ENCODE measurements at places on chromosomes 6 and 20.
A peak's percentile ranks its signal among the peaks of the same experiment; 100 is the strongest.

- no peak for DNase-seq
Measured at GRCh38 chr6:125985979-125986300, 400 bp upstream of the TRMT11 start.

DNA sequence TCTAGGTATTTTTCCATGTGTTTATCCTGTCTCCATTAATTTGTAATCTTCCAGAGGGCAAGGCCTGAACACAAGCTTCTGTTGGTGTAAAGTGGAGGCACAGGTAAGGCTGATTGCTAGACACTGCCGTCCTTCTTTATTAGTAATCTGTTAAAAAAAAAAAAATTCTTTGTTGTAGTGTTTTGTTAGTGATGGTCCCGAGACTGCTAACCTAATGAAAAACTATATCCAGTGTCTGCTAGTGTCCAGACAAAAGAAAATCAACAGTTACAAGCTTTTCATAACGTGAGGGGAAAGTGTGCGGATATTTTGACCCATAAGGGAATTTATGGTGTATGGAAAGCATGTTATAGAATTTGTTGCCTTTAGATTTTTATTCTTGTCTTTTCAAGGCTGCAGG, 4.2 kb upstream of the HIVEP1 start:
- DNase-seq = no peak

GRCh38 chr6:163460307-163460782, 45.8 kb downstream of the QKI start:
- no peak for DNase-seq

GRCh38 chr6:386688-387266, 4.8 kb upstream of the IRF4 start:
- no peak for DNase-seq

- no peak for DNase-seq
Measured at GRCh38 chr6:167930295-167930694, 67.2 kb upstream of the KIF25 start.

DNA sequence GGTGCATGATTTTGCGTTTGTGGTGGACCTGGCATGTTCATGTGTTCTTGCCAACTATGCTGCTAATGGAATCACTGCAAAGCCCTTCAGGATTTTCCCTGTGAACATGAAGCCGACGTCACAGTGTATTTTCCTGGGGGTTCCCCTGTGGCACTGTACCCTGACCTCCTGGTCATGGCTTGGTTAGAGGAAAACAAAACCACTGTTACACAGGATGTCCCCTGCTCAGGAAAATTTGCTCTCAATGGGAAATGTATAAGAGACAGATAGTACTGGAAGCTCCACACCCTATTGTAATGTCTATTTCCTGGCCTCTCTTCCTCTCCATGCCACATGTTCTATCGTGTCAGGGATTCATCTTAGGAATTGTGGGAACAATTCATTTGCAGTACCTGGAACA, 19.7 kb downstream of the TSHZ2 start:
- DNase-seq = no peak

- no peak for DNase-seq
Measured at GRCh38 chr20:43549416-43550065, 9.3 kb upstream of the SGK2 start.

DNA sequence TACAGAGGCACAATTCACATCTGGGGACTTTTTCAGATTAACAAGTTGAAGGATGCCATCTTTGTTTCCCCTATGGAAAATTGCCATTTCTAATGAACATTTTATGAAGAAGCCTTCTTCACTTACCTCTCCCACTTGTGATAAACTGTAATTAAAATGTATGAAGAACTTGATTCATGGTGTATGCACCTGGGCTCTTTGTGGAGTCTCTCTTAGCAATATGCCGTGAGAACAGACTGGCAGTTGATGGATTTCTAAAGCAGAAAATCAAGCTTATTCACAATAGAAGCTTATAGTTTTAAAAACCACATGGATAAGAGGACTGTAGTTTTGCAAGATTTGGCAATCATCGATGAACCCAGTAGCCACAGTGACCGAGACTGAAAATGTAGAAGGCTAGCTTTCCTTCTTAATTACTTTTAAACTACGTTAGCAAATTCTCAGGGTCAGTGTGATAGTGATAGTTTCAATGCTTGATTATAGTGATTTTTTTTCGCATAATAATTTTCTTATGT, 270.6 kb downstream of the PRL start:
- no peak for DNase-seq

GRCh38 chr6:13688692-13689196, 22.9 kb downstream of the RANBP9 start:
- DNase-seq = no peak

- DNase-seq = no peak
Measured at GRCh38 chr20:38435555-38435939, 419 bp upstream of the SNHG17 start.

DNA sequence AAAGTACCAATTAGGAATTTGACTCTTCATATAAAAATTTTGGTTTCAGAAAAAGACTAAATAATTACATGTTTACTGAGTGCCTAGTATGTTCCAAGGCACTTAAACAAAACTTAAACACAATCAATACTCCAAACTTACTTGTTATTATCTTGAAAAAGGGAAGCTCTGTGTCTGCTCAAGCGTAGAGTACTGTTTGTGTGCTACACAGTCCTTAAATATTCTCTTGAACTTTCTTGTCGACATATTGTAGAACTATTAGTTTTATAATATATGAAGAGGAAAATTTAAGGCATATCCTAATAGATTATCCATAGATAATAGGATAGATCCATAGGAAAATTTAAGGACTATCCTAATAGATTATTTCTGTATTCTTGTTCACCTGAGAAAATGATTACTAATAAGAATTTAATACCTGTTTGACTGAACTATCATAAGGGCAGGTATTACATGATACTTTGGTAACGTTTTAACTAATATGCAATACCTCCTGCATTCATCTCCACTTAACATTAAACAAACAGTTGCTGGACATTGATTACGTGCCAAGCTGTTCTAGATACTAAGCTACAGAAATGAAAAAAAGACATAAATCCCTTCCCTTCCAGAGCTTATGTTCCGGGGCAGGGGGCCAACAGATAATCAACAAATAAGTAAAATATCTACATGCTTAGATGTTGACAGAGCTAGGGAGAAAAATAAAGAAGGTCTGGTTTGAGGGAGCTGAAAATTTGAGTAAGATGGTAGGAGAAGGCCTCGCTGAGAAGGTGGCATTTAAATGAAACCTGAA, 115.2 kb upstream of the BCLAF1 start:
- no peak for DNase-seq

DNA sequence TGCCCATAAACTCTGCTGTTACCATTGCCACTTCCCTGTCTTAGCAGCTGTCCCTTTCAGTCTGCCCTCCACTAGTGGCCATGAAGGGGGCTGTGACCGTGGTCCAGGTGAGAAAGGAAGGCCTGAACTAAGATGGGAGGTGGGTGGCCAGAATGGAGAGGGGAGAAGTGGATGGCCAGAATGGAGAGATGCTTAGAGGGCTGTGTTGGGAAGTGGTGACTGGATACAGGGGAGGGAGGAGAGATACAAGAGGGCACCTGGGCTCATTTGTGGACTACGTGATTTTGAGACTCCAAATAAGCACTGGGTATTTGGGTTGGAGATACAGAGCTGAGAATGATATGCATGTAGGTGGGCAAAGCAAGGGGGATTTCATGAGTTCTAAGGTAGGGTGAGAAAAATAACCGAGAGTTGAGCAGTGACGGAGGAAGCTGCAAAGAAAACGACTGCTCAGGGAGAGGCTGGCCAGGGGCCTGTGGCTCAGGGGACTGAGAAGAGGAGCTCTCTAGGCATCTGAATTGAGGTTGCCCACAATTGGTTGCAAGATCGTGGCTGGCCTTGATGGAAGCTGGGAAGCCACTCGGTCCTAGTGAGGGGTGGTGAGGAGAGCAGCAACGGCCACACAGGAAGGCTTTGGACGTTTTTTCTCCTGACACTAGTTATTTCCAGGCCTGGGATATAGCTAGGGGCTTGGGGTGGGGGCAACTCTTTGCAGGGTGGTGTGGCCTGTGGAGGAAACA, 36.9 kb downstream of the PANK2 start:
- DNase-seq = no peak

DNA sequence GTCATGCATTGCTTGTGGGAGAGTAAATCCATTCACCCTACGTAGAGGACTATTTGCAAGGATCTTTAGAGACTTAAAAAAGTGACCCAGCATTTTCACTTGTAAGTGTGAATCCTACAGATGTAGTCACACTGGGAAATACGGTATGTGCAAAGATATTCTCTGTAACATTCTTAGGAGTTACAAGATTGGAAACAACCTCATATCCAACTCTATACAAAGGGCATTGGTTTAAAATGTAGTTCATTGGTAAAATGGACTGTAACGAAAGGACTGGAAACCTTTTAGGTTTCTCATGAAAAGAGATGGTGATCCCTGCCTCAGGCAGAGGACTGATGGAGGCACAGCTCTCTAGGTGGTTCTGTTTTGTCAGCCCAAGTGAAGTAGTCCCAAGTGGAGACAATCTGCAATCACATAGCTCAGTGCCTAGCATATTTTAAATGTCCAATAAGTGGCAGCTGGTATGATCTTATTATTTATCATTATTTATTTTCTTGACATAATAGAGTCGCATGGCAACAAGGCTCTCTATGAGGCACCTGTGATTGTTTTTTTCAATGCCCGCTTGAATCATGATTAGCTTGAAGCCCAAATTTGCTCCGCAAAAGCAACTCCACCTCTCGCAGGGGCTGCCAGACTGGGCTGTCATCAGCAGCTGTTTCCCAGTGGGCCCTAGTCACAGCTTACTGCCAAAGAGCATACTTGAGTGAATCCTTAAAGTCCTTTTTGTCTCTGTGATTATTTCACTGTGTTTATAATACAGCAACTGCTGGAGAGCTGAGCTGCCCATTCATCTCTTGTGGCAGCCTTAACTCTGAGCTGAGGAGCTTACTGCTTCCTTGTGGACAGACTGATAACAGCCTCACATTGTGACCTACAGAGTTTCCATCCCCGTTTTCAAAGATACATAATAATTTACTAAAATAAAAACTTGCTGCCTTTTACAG, 19.8 kb upstream of the ENPP1 start:
- DNase-seq = no peak

GRCh38 chr6:131107151-131107550, 28.1 kb upstream of the AKAP7 start:
- DNase-seq = no peak

GRCh38 chr6:106116125-106116832, 30.1 kb downstream of the PRDM1 start:
- DNase-seq = no peak

DNA sequence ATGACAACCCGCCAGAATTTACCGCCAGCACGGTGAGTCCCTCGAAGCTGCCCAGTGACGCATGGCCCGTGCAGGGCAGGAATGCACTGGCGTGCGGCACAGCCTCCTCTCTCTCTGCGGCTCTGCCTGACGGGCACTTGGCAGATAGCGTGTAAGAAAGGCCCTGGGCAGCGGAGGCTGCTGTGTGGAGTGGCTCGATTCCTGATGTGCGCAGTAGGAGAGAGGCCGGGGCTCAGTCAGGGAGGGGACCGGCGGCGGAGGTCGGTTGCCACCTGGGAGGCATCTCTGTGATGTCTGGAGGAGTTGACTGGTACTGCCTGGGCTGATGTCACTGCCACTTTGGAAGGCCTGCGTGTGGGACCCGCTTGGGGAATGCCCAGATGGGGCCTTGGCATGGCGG, 170.7 kb downstream of the TAF4 start:
- no peak for DNase-seq

DNA sequence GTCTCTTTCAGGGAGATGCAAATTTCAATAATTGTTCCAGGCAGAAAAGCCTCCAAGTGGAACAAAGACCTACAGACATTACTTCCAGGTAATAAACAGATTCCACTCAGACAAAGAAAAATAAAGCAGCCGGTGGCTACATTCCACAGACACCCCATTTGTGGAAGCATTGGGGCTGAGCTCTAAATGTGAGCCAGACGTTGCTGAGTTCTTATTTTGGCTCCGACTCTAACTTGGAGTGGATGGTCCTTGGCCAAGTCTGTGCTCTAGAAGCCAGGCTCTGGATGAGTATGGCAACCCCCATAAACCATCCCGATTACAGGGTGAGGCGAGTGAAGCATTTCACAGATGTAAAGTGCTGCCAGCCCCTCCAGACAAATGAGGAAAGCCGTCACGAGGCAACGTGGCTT, 6.6 kb downstream of the TRAM2 start:
- DNase-seq = peak; percentile 2

GRCh38 chr20:24916412-24916811, 32.7 kb upstream of the CST7 start:
- no peak for DNase-seq

- DNase-seq = no peak
Measured at GRCh38 chr6:138964012-138964411, 24.0 kb downstream of the REPS1 start.

GRCh38 chr6:137313928-137314855, 95.0 kb upstream of the IFNGR1 start:
- peak; percentile 34 for DNase-seq

- DNase-seq = no peak
Measured at GRCh38 chr6:56573624-56574023, 69.1 kb downstream of the DST start.

DNA sequence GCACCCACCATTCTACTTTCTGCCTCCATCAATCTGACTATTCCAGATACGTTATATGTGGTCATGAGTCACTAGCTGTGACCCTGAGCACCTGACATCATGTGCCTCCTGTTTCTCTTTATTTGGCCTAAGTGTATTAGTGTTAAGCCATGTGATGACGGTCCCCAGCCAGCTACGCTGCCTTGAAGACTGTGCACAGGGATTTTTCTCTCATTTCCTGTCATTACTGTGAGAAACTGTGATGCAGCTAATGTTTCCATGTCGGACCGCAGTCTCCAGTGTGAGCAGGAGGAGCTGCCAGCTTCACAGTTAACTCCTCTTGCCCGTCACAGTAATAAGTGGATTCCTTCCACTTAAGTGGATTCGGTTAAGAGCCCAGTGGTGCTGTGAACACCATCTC, 9.9 kb upstream of the SPATS1 start:
- DNase-seq = no peak

DNA sequence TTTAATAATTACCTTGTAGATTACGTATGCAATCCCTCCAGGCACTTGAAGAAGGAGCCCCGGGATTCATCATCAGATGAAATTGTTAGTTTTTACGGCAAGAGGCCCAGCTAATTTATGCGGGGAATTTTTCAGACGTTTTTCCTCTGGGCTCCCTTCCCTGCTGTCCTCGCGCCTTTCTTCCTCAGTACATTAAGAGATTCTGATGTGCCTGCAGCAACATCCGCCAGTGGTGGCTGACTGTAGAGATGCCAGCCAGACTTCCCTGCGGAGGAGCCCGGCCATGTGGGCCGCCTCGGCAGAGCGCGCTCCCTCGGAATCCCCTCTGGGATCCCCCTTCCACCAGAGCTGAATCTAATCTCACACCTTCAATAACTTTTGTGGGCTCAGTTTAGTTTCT, 46.4 kb upstream of the POU3F2 start:
- peak; percentile 87 for DNase-seq

All from NCI-H1092 treated with DMSO at 0.1 percent for 48 hours (cell line).